ENCODE measurements at places on chromosomes 1 and 21.

DNA sequence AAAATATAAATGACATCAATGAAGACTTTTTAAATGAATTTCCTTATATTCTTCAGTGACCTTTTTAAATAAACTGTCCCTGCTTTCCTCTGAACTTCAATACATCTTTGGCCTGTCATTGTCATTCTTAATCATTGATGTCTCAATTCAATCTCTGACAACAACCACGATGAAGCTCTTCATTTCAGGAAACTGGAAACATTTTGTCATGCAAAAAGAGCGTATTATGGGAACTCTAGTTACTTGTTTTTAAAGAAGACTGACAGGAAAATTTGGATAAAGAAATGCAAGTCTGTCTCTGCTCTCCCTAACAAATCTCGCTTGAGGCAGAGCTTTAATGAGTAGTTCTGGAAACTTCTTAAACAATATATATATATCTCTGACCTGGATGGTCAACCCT lies 535.8 kb upstream of the ADGRL2 start:
- no peak for DNase-seq

- DNase-seq = no peak
These were observed 170.3 kb downstream of the HHIPL2 start for GRCh38 chr1:222377428-222378088.

GRCh38 chr1:241598249-241598648 lies 41.9 kb downstream of the CHML start:
- DNase-seq = no peak

- DNase-seq = no peak
These were observed 51.6 kb downstream of the NID1 start for GRCh38 chr1:236013330-236013729.
